ENCODE measurements at places on chromosomes 12 and 14.

- no peak for DNase-seq
These were observed 14.9 kb downstream of the VRK1 start for GRCh38 chr14:96811985-96812667.

DNA sequence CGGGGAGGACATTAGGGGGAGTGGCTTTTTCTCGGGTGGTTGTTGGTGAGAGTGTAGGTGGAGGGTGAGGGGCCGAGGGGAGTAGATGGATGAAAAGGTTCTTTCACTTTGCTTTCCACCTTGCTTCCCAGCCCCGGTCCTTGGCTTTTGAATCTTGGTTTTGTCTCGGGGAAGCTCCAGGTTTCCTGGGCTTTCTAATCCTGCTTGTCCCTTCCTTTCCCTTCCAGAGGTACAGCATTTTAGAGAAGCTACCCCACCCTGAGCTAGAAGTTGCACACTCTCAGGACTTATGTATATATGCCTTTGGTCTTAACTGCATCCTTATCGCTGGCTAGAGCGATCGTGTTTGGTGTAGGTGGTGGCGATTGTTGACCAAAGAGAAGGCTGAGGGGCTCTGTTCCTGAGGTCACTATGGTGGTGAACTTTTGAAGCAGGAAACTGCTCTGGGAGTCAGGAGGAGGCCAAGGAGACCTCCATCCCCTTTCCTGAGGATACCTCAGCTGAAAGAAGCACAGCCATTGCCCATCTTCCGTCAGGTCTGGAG is 862 bp downstream of the PIP4K2C start:
- no peak for DNase-seq

- DNase-seq, result no peak
These were observed 361.5 kb downstream of the EGLN3 start for GRCh38 chr14:33589334-33589733.

GRCh38 chr12:50550530-50551223 is 45.9 kb downstream of the DIP2B start:
- no peak for DNase-seq
